Astrocyte (in vitro differentiated cells and primary cell): ENCODE measurements at places on chromosomes 16 and 17. TPM values are rescaled to one million over a fixed set of nuclear protein-coding genes. Genes with fewer than 3 reads are reported as not detected.

- no peaks in the 10 kb centered on the region for H3K36me3 ChIP-seq
- no peaks in the 10 kb centered on the region for H3K27me3 ChIP-seq
- H3K27ac ChIP-seq = no peak overlapping the region
- DNase-seq = no peak
These were observed 123.2 kb downstream of the PITPNC1 start for GRCh38 chr17:67500261-67500660.

The HOXB7 gene
- total RNA-seq = not detected in 2 replicates

- H3K27me3 ChIP-seq = no peaks in the 10 kb centered on the region
- no peak overlapping the region for H3K27ac ChIP-seq
These were observed 240.3 kb upstream of the GSE1 start for GRCh38 chr16:85372627-85373372.

- no peaks in the 10 kb centered on the region for H3K27me3 ChIP-seq
- peak; percentile 11 for DNase-seq
- peaks cover 38% of the 10 kb centered on the region for H3K4me1 ChIP-seq
- no peaks in the 10 kb centered on the region for H3K36me3 ChIP-seq
- H3K27ac ChIP-seq = no peak overlapping the region
These were observed 1.5 kb downstream of the GGA2 start for GRCh38 chr16:23508589-23509440.

The CCL3 gene
- 3.4 and 3.6 TPM in 2 replicates for total RNA-seq

The CNTNAP4 gene
- not detected in 2 replicates for total RNA-seq

GRCh38 chr17:21454441-21454840, 78.3 kb downstream of the KCNJ12 start:
- DNase-seq = no peak
- H3K36me3 ChIP-seq = no peaks in the 10 kb centered on the region
- H3K4me3 ChIP-seq = no peak overlapping the region

GRCh38 chr17:54849660-54850059, 51.0 kb upstream of the TOM1L1 start:
- no peak for DNase-seq
- H3K27me3 ChIP-seq = no peaks in the 10 kb centered on the region
- no peaks in the 10 kb centered on the region for H3K36me3 ChIP-seq
- H3K4me1 ChIP-seq = no peaks in the 10 kb centered on the region

GRCh38 chr17:17305281-17305801, 2.2 kb downstream of the NT5M start:
- H3K4me3 ChIP-seq = no peak overlapping the region
- peaks cover 4% of the 10 kb centered on the region for H3K4me1 ChIP-seq
- DNase-seq = no peak

DNA sequence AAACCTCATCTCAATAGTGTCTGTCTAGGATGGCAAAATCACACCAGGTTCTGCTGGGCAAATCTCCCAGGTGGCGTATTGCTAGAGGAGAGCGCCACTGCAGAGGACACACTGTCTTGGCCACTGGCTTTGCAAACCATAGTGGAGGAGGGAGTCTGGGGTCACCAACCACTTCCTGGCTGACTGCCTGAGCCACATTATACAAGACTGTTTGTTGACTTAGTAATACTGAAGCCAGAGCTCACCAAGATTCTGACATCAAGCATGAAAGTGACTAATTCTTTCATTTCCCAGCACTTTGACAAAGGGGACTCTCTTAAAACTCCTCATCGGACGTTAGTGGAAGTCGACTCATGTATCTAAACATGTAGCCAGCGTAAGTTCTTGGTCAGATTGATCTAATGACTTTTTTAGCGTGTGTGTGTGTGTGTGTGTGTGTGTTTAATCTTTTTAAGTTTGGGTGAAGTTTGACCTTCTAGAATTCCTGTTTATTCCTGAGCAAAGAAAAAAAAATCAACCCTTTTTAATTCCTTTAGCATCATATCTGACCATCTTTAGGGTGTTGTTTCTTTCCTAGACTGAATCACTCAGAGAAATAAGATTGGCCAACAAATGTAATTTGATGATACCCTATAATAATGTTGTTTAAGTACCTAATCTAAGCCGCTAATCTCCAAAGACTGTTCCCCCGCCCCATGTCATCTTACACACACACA, 13.7 kb downstream of the PITPNC1 start:
- H3K4me3 ChIP-seq = peak overlapping the region; percentile 33
- peak overlapping the region; percentile 85 for H3K27ac ChIP-seq
- H3K4me1 ChIP-seq = peaks cover 15% of the 10 kb centered on the region
- H3K27me3 ChIP-seq = no peaks in the 10 kb centered on the region

The SRSF2 gene
- total RNA-seq = 143 and 176 TPM in 2 replicates

DNA sequence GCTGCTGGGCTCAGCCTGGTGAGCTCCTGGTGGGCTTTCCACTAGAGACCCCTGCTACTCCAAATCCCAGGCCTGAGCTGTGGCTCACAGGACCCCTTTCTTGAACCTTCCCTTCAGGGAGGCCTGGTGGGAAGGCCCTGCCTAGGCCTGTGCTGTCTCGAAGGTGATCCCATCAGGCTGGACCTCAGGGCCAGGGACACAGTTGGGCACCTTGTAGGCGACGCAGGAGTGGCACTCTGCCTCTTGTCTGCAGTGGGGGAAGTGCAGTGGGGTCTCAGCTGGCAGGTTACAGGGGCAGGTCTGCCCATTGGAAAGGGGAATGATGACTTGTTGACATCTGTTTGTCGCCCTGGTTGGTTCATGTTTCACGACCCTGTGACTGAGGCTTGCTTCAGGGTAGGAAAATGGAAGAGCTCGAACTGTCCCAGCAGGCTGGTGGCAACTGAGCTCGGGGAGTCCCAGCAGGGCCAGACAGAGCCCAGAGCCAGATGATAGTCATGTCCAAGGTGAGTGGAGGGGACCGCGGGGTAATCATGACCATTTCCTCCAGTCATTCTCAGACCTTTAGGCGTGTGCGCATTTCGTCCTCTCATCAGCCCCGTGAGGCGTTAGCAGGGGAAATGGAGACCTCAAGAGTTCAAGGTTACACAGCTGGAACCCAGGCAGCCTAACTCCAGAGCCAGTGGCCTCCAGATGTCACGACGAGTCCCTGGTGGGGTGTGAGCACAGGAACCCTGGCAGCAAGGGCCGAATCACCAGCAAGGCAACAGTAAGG, 11.3 kb downstream of the CMIP start:
- peaks cover 22% of the 10 kb centered on the region for H3K4me1 ChIP-seq
- H3K27me3 ChIP-seq = no peaks in the 10 kb centered on the region
- DNase-seq = no peak
- H3K4me3 ChIP-seq = no peak overlapping the region

- H3K36me3 ChIP-seq = no peaks in the 10 kb centered on the region
- H3K4me1 ChIP-seq = peaks cover 22% of the 10 kb centered on the region
- DNase-seq = no peak
- H3K27me3 ChIP-seq = no peaks in the 10 kb centered on the region
- H3K4me3 ChIP-seq = peak overlapping the region; percentile 66
These were observed 1.0 kb upstream of the CREBBP start for GRCh38 chr16:3881499-3881990.

- no peak for DNase-seq
- peaks cover 16% of the 10 kb centered on the region for H3K4me1 ChIP-seq
- no peak overlapping the region for H3K27ac ChIP-seq
- H3K4me3 ChIP-seq = no peak overlapping the region
- H3K36me3 ChIP-seq = no peaks in the 10 kb centered on the region
These were observed 10.4 kb downstream of the NHERF1 start for GRCh38 chr17:74758848-74759168.
